ENCODE measurements at places on chromosomes 2 and 18. TPM values are rescaled to one million over a fixed set of nuclear protein-coding genes. Genes with fewer than 3 reads are reported as not detected.

The DES gene
- total RNA-seq, result not detected

The COL4A3 gene
- total RNA-seq, result not detected

The SCN9A gene
- not detected for total RNA-seq

The STEAP3 gene
- 0.11 TPM for total RNA-seq

The PTH2R gene
- not detected for total RNA-seq

The RGPD4 gene
- total RNA-seq, result 0.72 TPM

DNA sequence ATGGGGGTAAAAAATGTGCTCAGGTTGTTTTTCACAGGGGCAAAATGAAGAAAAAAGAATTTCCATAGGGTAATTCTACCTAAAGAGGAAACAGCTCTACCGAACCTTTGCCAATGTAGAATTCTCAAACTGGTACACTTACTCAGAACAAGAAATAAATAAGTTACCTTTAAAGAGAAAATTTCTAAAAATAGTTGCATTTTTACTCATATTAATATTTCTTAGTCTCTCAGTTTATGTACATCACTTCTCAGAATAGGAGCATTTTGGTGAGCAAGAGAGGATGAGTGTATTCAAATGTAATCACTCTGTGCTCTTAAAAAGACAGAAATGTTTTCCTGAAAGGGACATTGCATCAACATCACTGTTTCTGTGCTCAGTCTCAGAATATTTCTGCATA, 574.7 kb upstream of the SLC8A1 start:
- DNase-seq, result no peak

DNA sequence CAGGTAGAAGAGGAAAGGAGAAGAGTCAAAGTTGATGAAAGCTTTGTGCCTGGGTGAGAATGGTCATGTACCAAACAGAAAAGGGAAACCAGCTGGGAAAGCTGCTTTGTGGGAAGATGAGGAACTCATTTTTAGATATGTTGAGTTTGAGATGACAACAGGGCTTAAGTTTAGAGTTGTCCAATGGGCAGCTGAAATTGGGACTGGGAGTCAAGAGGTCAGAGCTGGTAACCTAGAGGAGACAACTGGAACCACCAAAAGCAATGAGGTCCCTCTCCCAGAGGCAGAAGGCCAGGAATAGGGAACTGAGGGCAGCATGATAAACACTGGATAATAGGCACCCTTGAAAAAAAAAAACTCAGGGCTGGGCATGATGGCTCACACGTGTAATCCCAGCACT, 48.8 kb downstream of the SLC4A1AP start:
- no peak for DNase-seq

DNA sequence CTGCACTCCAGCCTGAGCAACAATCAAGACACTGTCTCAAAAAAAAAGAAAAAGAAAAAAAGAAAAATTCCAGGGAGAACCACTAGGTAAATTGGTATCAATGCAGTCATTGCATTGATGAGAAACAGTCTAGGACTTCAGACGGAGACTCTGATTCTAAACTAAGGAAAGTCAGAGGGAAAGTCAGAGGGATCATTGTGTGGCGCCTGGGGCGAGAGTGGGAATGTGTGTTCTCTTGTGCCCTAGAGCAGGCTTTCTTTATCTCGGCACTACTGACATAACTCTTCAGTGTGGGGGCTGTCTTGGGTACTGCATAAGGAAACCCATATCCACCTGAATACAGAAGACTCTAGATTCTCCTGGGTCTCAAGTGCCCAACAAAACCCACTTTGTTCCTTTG, 24.8 kb downstream of the SERPINE2 start:
- DNase-seq, result no peak

- DNase-seq, result no peak
These were observed 348.1 kb downstream of the CLIP4 start for GRCh38 chr2:29463181-29463900.

- DNase-seq, result no peak
These were observed 154.8 kb downstream of the MBP start for GRCh38 chr18:76977684-76978232.

GRCh38 chr2:240286596-240286995, 146.1 kb upstream of the OTOS start:
- no peak for DNase-seq

DNA sequence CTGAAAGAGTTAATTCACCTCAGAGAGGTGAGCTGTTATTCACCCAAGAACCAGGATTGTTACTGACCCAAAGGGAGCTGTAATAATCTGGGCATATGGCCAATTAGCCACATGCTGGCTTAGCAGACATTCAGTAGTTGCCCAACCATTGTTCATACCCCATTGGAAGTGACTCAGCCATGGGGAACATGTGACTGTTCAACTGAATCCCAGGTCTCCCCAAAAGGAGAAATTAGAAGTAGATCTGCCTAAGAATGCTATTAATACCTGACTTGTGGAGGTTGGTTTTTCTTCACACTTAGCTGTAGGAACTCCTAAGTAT, 272.6 kb upstream of the UBE2E3 start:
- no peak for DNase-seq

DNA sequence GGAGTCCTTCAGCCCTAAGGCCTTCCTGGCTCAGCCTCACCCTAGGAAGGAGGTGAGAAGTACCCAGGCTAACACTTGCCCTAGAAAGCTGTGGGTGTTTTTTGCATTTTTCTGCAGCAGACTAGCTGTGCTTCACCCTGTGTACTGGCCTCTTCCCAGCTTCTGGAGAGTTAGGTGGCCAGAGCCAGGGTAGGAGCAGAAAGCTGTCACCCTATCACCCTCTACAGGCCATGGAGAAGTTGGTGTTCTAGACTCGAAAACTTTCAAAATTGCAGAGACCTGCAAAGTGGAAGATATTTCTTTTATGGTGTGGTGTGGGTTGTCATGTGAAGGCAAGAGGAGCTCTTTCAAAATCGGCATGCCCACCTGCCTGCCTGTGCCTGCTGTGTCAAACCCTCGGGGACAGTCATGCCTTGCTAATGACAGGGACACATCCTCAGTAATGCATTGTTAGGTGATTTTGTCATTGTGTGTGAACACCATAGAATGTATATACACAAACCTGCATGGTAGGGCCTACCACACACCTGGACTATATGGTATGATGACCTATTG, 29.8 kb downstream of the EHD3 start:
- DNase-seq, result no peak

- DNase-seq, result no peak
These were observed 39.4 kb downstream of the RNF144A start for GRCh38 chr2:6956566-6956965.
